Thyroid gland (tissue), 4 donors: ENCODE measurements at places on chromosomes 7 and 10.
A peak's percentile ranks its signal among the peaks of the same experiment; 100 is the strongest.

GRCh38 chr10:113422371-113422770 is 130.5 kb upstream of the HABP2 start:
- DNase-seq = no peak

GRCh38 chr7:130897515-130898419 is 163.8 kb upstream of the KLF14 start:
- DNase-seq = peak; percentile 95

GRCh38 chr7:106104721-106105260 is 7.3 kb downstream of the SYPL1 start:
- no peak for DNase-seq

- peak; percentile 37 for DNase-seq
These were observed 1.3 kb downstream of the ZNRF2 start for GRCh38 chr7:30285536-30286284.

GRCh38 chr10:87038286-87038717 is 18.2 kb downstream of the FAM25A start:
- DNase-seq = no peak

DNA sequence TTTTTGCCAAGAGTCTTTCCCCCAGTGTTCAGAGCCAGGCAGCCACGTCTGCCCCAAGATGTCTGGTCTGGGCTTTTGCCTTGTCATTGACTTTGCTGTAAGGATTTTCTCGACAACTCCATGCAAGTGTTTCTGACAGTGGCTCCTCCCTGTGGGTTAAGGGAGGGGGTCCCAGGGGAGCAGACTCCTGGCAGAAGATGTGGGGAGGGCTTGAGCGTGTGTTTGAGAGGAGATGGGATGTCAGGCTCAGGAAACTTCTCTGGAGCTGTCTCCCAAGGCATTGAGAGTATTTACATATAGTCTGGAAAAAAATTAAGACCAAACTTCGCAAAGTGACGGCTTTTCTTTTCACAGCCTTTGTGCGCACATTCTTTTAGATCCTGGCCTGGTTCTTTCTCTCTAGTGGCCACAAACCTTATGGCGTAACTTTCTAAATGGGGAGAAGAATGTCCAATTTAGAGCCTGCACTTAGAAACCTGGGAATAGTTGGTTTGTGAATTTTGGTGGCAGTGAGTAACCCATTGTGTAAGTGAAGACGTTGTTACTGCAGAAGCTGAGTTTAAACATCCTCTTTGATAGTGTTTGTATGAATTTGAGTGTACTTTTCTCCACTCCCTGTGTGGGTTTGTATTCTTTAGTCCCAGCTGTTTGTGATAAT is 201.5 kb downstream of the LRMDA start:
- no peak for DNase-seq

- peak; percentile 87 for DNase-seq
These were observed 159.5 kb upstream of the KLF14 start for GRCh38 chr7:130893441-130893894.

- DNase-seq = no peak
These were observed 43.7 kb downstream of the ANXA8 start for GRCh38 chr10:47440207-47440606.

DNA sequence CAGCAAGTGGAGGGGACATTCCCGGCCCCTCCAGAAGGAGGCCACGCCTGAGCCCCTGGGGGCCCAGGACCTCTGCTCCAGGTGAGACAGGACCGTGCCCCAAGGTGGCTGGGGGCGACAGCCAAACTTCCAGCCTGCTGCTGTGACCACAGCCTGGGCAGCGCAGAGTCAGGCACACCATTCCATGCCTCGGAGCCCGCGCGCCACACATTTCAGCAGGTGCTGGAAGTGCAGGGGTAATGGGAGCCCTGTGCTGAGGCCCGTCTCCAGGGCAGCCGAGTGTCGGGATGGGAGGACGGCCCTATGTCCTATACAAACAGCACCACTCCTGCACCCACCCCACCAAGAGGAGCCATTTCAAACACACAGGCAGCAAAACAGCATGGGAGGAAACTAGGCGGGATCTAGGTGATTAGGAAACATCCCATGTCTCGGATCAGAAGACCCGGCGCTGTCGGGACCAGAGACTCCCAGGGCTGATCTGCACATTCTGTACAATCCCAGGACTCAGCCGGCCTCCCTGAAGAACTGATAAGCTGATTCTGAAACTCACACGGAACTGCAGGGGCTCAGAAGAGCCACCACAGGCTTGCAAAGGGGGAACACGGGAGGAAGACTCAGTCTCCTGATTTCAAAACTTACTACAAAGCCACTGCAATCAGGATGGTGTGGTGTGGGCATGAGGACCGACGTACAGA is 272.3 kb downstream of the ELFN1 start:
- DNase-seq = no peak

DNA sequence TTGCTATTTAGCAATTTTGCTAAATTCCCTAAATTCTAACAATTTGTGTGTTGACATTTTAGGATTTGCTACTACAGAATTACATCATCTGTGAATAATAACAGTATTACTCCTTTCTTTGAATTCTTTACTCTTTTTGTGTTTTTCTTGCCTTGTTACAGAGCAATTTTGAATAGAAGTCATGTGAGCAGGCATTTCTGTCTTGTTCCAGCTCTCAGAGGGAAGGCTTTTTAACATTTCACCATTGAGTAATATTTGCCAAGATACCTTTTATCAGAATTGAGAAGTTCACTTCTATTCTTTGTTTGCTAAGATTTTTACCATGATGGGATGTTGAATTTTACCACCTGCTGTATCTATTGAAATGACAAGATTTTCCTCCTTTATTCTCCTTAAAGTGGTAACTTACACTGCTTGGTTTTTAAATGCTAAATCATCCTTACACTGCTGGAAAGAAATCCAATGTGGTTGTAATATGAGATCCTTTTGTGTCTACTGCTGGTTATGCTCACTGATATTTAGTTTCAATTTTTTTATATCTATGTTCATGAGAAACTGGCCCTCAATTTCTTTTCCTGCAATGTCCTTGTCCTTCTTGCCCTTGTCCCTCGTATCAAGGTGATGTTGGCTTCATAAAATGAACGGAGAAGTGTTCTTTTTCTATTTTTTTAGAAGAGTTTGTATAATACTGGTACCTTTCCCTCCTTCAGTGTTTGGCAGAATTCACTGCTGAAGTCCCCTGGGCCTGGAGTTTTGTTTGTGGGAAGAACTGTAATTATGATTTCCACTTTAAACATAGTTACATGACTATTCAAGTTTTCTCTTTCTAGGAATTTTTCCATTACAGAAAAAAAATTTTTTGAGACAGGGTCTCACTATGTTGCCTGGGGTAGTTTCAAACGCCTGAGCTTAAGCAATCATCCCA is 50.3 kb upstream of the ATP6V0A4 start:
- DNase-seq = no peak

DNA sequence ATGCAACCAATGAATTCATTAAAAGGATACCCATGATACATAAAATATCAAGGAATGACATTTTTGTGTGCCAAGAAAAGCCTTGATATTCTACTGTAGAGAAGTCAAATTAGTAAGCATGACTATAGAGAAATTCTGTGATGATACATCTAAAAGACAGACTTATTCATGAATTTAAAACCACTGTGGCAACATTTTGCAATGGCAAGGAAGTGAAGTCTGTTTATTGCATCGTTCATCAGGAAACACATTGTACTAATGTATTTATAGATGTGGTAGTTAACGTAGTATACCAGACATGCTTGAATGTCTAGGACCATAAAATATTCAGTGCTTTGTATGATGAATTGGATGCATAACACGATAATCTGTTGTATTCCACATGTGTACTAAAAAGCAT is 9.3 kb upstream of the CLEC5A start:
- DNase-seq = no peak

DNA sequence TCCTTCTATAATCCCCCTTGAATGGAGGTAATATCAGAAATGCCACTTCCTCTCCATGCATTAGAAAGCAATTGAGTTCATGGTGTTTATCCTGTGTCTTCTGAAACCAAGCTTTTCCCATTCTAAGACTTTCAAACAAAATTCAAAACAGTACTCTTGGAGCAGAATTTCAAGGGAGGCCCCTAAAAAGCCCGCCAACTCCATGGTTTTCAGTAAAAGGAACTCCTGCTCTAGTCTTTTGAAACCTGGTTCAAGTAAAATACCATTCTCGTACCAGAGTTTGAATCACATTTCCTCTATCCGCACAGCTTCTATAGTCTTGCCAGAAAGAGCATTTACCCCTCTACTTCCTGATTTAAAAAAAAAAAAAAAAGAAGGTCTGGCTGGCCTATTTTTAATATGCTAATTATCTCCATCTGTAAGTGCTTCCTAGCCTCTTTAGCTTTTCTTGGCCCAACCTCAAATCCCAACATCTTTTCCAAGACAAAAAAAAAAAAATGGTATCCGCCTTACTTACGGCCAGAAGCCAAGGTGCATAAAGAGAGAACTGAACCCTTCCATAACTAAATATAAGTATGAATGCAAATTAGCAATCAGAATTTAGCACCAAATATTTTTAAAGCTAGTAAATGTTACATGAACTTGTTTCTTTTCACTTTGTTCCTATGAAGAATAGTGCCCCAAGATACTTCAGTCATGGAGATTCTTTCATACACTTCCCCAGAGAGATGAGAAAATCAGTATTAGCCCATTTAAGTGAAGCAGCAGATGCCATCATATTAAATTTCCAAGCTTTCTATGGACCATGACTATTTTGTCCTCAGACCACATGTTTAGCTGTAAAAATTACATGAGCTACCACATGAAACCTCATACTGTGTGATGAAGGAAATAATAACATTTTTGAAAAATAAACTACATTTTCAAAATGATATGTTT is 199.9 kb upstream of the FAM3C start:
- DNase-seq = no peak

DNA sequence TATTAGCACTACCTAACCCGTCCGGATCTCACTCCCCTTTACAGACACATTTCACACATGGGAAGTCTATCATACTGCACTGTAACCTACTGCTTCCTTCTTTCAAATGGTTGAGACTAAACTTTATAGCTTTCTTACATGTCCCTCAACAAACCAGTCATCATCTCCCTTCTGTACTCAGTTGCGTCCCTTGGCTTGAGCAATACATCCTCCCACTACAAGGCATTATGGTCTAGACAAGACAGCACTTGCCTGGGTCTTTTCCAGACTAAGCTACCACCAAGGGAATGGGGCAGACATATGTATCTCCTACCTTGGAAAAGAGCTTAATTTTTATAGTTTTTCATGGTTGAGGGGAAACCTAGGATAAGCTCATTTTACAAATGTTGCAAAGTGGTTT is 575.2 kb downstream of the KCNMA1 start:
- no peak for DNase-seq

DNA sequence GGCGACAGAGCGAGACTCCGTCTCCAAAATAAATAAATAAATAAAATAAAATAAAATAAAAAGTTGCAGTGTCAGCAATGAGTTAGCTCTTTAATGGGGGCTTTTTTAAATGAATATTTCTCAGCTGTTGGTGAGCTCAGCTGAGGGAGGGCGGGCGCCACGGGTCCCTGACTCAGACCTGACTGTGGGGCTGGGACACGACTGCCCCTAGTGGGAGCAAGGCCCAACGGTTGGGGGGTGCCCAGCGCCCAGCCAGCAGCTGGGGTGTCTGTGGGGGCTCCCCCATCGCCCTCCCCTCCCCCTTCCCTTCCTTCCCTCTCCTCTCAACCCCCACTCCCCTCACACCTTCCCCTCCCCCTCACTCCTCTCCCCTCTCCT is 46.6 kb downstream of the PWWP2B start:
- peak; percentile 62 for DNase-seq

DNA sequence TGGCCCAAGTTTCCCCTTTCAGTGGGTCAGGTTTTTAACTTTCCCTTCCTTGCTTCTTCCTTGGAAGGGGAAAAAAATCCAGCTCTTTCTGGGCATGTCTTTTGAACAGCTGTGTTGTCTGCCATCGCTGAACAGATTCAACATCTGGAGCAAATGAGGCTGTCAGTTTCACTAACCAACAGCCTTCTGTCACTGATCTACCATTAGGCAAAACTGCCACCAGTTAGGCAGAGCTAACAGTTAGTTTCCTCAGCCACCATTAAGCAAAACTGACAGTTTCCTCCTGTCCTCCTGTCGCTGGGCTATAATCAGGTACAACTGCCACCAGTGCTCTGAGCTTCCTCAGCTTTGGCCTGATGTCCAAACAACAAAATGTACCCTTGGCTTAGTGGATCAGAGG is 81.9 kb downstream of the NPTX2 start:
- DNase-seq = no peak

GRCh38 chr7:42125321-42125720 is 111.7 kb downstream of the GLI3 start:
- DNase-seq = no peak

DNA sequence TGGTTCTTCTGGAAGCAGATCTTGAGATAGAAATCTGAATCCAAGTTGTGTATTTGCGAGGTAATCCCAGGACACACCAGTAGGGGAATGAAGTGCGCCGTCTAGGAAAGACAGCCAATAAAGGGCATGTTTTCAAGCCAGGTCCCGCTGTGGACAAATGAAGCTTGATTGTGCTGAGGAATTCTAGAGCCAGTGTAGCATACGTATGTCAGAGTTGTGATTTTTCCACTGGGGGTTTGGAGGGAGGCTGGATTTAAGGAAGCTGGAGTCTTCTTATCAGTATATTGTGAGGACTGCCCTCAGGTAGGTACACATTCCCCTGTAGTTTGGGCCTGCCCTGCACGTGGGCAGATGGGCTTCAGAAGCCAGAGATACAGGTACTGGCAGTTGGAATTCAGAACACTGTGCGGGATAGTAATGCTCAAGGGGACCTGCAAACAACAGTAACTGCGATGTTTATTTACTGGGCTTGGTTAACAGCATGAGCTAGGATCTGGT is 50.9 kb downstream of the GALNT11 start:
- DNase-seq = peak; percentile 7

DNA sequence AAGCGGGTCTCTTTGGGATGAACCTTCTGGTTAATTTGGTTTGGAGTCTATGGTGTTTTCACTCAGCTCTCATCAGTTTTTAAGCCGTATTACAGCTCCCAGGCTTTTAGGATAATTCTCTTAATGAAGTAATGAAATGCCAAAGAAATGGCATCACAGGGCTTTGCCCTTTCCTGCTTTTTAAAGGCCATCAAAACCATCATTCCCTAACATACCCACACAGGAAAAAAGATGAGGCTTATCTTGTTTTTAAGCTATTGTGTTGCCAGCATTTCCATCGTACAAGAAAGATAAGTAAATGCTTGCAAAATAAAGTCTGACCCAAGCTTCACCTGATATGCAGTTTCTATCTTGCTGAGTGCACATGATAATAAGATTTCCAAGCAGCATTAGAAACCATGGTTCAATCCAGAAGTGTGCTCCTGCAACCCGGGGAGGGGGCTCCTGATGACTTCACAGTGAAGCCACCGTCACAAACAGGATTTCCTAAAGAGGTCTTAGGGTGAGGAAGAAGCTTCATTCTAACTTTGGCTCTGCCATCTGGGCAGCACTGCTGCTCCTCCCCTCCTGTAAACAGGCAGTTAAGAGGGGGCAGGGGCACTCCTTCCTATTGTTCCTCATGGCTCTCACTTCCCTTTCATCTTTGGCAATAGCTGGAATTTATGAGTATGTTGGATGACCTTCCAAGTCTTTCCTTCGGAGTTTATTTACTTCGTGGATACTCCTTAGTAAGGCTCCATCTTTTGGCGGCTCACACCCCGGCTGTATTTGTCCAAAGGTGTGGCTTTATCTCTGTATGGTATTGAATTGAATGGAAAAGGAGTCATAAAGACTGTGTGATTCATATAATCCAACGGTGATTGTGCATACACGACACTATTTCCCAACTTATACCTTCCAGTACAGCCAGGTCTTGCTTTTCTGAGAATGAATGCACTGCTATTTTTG is 55.2 kb upstream of the FAM133B start:
- DNase-seq = no peak
